ENCODE measurements at places on chromosomes 3 and 15. TPM values are rescaled to one million over a fixed set of nuclear protein-coding genes. Genes with fewer than 3 reads are reported as not detected.

Gene CLRN1
- not detected for total RNA-seq

Gene INSYN1
- total RNA-seq = 10.2 TPM

Gene PLCH1
- 1.4 TPM for total RNA-seq

Gene DNAH12
- under 0.01 TPM for total RNA-seq

Gene NR2C2
- total RNA-seq = 42.0 TPM

Gene TRPM7
- total RNA-seq = 97.5 TPM

Gene LEKR1
- total RNA-seq = 2.3 TPM

Measured in tibial nerve (tissue), 4 donors.